WTC11 (cell line): ENCODE measurements at places on chromosomes 16 and 17.

GRCh38 chr17:32267690-32268205 lies 2.1 kb downstream of the RHBDL3 start:
- DNase-seq, result peak; percentile 35

DNA sequence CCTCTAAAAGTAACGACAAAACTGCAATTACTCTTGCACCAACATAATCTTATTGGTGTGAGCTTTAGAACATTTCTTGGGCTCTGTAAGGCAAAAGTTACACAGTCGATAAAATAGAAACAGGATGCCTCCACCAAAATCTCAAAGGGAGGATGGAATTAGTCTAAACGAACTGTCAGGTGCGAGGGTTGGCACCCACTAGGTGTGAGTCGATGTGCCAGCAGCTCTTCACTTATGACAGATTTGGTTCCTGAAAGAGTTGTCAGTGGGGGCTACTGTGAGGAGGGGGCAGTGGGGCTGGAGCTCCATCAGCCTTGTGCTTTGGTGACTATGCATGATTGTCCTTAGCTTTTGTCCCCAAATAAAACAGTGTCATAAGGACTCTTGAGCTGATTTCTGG lies 422.9 kb downstream of the TMEM114 start:
- DNase-seq, result no peak

DNA sequence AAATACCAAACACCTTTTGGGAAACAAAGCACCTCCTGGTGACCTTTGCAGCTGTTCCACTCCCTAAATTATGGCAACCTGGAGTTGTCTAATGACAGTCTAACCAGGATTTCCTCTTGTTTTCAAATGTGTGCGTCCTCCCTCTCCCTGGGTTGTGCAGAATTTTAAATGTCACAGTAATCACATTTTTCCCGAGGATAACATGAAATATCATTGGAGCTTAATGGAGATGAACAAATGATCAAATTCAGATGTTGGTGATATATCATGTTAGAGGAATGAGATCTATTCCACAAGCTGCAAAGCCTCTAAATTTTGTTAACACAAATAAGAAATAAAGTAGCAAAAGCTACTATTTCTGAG lies 86.9 kb upstream of the HLF start:
- no peak for DNase-seq

- DNase-seq, result peak; percentile 83
These were observed at the start of gene CMTM3 for GRCh38 chr16:66604376-66605176. CMTM3 (plus strand) TSS chr16:66604704; CDS start chr16:66604806, 102 bp downstream.

GRCh38 chr16:51630076-51630475 lies 479.0 kb upstream of the SALL1 start:
- peak; percentile 31 for DNase-seq

- DNase-seq, result no peak
These were observed 1.7 kb downstream of the SMIM5 start for GRCh38 chr17:75634754-75635609.

DNA sequence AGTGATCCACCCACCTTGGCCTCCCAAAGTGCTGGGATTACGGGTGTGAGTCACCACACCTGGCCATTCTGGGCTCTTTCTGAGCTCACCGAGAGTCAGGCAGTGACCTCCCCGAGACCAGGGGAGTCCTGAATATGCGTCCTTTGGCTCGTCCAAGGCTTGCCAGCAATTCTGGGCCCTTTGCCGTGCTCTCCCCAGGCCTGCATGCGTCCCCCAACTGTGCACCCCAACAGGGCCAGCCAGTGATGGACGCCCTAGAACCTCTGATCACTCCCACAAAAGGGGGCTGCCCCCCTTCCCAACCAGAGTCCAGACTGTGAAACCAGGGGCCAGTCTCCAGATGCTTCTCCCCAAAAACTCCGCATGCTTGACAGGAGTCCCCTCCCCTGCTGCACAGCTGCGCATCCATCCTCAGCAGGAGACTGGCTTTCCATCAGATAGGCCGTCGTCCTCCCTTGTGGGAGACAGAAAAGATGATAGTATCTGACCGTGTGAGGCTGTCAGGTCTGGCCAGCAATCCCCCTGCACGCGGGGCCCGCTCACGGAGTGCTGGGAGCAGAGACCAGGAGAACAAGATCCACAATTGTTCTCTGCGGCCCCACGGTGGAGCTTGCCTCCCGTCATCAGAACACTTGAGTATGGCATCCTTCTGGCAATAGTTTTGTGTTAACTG lies 15.5 kb downstream of the HS3ST6 start:
- DNase-seq, result no peak

DNA sequence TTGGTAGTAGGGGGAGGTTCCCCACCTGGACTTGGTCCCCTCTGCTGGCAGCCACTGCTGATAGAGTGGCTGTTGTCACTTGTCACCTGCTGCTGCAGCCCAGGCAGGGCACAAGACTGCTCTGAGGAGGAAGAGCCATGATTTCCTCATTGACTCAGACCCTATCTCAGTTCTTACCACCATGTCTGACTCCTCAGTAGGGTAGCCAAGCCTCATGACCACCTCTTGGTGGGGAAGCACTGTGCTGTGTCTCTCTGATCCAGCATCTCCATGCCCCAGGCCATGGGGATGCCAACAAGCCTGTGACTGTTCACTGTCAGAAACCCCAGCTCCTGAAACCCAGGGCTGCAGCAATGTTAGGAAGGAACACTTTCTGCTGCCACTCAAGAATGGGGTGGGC lies 173.0 kb downstream of the WSCD1 start:
- no peak for DNase-seq

DNA sequence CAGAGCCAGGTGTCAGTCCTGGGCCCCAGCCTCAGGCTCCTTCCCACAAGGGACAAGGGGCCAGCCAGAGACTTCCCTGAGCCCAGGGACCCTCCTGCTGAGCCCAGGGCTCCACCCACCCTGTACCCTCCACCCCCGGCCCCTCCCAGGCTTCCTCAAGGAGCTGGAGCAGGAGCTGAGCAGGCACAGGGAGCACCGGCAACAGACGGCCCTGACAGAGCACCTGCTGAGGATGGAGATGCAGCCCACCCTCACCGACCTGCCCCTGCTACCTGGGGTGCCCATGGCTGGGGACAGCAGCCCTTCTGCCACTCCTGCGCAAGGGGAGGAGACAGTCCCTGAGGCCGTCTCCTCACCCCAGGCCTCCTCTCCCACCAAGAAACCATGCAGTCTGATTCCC lies 4.5 kb downstream of the SCRN2 start:
- no peak for DNase-seq

- DNase-seq, result no peak
These were observed 115.5 kb downstream of the RAP1GAP2 start for GRCh38 chr17:2911755-2912111.

GRCh38 chr17:54544249-54544648 lies 356.4 kb upstream of the TOM1L1 start:
- DNase-seq, result peak; percentile 29

GRCh38 chr17:48631693-48632578 lies 5.8 kb upstream of the HOXB9 start:
- DNase-seq, result no peak

GRCh38 chr17:28385037-28385400 lies 13.5 kb downstream of the SARM1 start:
- DNase-seq, result peak; percentile 42
